Activated naive CD4-positive, alpha-beta T cell treated with anti-CD3 and anti-CD28 coated beads, Interleukin-2, amount 50 U/mL, for 72 hours (primary cell): ENCODE measurements at places on chromosomes 11 and 22. TPM values are rescaled to one million over a fixed set of nuclear protein-coding genes. Genes with fewer than 3 reads are reported as not detected.

GRCh38 chr11:20474176-20474881 is 86.8 kb downstream of the PRMT3 start:
- DNase-seq, result no peak

- DNase-seq, result no peak
Measured at GRCh38 chr11:95229199-95229992, 1.6 kb downstream of the SESN3 start.

The FOLH1 gene
- not detected for total RNA-seq

- DNase-seq, result no peak
Measured at GRCh38 chr11:84022201-84022600, 736.0 kb upstream of the CCDC90B start.

The PICK1 gene
- 25.1 TPM for total RNA-seq

The PNPLA3 gene
- total RNA-seq, result 0.58 TPM

The BTBD18 gene
- not detected for total RNA-seq

DNA sequence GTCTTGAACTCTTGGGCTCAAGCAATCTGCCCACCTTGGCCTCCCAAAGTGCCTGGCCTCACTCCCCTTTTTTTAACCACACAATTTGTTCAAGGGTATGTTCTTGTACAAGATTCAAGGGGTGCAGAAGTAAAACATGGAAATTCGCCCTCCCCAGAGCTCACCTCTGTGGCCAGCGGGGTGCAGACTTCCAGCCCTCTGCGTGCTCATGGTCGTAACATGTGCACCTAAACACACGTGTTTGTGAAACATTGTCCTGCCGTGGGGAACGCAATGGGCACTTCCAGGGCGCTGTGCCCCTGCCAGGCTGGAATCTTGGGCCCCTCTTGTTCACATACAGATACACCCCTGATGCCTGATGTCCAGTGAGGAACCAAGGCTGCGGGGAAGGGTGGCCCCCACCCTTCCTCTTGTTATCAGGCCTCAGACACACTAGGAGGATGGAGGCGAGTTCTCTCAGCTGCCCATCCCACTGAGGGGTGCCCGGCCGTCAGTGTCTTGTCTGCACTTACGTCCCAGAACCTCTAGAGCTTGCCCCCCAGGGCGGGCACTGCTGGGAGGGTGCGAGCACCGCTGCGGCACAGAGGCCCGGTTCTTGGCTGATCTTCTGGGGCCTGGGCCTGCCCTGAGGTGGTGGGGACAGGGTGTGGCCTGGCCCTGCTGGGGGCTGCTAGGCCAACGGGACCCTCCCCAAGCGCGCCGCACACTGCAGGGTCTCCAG is 4.1 kb upstream of the EPS8L2 start:
- DNase-seq, result no peak

GRCh38 chr11:66007201-66007634 is 4.6 kb upstream of the CST6 start:
- DNase-seq, result no peak

GRCh38 chr11:75421902-75422247 is 11.1 kb downstream of the KLHL35 start:
- no peak for DNase-seq

The MS4A7 gene
- total RNA-seq, result not detected

The C11orf16 gene
- total RNA-seq, result not detected

- DNase-seq, result no peak
Measured at GRCh38 chr11:70705097-70705496, 306.8 kb downstream of the CTTN start.

The NAALAD2 gene
- not detected for total RNA-seq

The TRIM3 gene
- 19.0 TPM for total RNA-seq

- DNase-seq, result no peak
Measured at GRCh38 chr11:4025248-4025966, 69.2 kb upstream of the RRM1 start.

DNA sequence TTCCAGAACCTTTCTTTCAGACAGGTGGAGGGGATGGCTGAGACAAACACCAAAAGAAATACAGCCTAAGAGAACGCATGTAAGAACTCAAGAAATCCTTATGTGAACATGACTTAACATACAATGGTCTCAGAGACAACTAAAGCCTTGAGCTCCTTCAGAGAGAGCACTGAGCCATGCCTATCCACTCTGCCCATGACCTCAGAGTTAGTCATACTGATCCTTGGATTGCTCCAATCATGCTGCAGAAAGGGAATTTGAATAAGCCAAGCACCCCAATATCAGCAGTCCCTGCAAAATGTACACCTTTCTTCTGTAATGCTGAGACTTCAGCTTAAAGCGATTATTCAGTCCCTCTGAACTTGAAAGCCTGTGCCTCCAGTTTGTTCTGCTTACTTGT is 43.2 kb upstream of the CHKA start:
- no peak for DNase-seq

The MS4A6E gene
- total RNA-seq, result not detected

The NR1H3 gene
- total RNA-seq, result 11.1 TPM

The CRYBB3 gene
- not detected for total RNA-seq

- DNase-seq, result no peak
Measured at GRCh38 chr11:11043721-11044120, 185.9 kb upstream of the ZBED5 start.

DNA sequence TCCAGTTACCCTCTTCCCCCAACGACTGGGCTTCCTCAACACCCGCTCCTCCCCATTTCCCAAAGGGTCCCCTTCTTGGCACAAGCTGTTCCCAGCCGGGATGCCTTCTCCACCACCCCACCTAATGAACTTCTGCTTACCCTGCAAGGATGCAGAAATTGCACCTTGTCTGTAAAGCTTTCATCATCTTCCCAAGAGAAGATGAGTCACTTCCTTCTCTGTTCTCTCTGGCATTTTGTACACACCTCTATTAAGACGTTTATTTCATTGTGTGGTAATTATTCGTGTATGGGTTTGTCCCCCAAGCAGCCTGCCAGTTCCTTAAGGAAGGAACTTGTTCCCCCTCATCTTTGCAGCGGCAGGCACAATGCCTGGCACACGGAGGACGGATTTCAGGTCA is 351.1 kb downstream of the CADM1 start:
- no peak for DNase-seq

DNA sequence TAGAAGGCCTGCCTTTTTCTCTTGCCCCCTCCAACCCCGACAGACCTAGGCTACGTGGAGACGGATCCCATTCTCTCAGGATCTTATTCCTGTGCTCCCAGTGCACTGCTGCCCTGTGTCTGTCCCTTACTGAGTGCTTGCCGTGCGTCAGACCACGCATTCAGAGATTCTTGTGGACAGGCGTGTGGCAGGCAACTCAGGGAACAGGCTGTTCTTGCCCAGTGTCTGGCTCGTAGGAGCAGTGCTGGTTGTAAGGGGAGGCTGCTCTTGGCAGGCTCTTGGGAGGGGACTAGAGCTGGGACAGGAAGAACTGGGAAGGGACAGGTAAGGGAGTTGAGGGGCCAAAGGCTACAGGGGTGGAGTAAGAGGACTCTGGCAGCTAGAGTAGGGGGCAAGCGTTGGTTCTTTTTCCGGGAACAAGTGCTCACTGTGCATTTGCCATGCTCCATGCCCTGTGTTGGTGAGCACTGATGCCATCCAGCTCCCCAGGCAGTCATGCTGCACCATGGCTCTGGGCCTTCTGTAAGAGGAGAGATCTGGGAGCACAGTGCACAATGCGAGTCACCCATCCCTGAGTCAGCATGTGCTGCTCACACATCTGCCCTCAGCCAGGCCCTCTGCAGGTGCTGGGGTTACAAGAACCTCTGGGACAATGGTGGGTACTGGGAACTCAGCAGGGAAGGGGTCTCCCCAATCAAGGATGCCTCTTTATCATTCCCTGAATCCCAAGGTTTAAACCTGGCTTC is 119.1 kb downstream of the TBC1D22A start:
- DNase-seq, result no peak

The ADAMTS8 gene
- total RNA-seq, result not detected

DNA sequence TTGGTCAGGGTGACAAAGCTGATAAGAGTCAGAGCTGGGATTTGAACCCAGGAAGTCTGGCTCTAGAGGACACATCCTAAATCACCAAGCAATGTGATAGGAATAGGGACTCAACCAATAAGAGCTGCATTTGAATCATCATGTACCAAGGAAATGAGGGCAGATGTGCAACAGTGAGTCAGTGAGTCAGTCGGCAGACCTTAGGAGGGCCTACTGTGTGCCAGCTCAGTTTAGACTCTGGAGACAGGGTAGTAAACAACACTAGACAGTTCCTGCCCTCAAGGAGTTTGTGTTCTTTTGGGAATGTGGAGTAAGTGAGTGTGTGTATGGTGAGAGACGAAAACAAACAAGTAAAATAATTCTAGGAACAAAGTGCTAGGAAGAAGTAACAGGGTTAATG is 11.2 kb downstream of the IL10RA start:
- DNase-seq, result peak; percentile 55

DNA sequence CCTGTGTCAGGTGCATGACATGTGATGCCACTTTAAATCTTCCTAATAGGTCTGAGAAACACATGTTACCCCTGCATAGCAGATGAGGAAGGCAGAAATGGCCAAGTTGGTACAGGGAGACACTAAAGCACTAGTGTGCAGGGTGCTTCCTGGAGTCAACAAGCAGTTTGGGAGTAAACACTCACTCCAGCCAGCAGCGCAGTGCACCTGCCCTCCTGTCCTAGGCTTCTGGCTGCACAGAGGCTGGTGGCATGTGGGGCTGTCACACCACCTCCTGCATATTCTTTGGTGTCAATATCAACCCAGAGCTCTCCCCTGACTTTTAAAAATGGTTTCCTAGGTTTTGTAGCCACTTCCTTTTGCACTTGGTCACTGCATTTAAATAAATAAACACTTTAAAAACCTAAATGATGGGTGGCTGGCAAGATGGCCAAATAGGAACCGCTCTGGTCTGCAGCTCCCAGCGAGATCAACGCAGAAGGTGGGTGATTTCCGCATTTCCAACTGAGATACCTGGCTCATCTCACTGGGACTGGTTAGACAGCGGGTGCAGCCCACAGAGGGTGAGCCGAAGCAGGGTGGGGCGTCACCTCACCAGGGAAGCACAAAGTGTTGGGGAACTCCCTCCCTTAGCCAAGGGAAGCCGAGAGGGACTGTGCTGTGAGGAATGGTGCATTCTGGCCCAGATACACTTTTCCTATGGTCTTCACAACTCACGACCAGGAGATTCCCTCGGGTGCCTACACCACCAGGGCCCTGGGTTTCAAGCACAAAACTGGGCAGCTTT is 33.5 kb downstream of the GAB4 start:
- DNase-seq, result no peak

DNA sequence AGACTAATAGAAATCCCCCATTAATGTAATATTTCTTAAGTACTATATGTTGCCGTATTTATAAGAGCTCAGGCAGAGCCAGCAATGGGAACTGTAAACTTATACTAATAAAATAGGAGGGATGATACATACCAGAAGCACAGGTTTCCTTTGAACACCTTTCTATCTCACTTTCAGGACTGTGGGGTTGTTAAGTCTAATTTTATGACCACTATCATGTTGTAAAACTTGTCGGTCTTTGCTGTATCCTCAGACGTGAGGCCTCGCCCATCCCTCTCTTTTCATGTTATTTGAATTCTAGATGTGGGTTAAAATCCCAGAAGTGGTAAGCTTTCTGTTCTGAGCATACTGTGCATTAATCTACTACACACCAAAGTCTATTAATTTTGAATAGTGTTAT is 1083.5 kb upstream of the TENM4 start:
- no peak for DNase-seq

The GVQW3 gene
- 3.9 TPM for total RNA-seq

The APOA4 gene
- not detected for total RNA-seq

The GP1BB gene
- not detected for total RNA-seq

GRCh38 chr22:18088825-18089568 is 11.2 kb downstream of the PEX26 start:
- no peak for DNase-seq

DNA sequence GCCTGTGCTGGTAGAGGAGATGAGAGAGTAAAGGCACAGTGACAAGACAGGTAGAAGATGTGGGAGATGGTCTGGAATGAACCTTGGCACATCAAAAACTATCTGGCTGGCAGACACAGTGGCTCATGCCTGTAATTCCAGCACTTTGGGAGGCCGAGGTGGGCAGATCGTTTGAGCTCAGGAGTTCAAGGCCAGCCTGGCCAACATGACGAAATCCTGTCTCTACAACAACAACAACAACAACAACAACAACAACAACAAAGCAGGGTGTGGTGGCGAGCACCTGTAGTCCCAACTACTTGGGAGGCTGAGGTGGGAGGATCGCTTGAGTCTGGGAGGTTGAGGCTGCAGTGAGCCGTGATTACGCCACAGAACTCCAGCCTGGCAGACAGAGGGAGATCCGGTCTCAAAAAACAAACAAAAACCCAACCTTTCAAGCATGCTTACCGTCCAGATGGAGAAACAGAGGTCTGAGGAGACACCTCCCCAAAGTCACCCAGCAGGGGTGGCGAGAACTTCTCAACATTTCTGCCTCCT is 11.8 kb downstream of the KCTD21 start:
- DNase-seq, result no peak

DNA sequence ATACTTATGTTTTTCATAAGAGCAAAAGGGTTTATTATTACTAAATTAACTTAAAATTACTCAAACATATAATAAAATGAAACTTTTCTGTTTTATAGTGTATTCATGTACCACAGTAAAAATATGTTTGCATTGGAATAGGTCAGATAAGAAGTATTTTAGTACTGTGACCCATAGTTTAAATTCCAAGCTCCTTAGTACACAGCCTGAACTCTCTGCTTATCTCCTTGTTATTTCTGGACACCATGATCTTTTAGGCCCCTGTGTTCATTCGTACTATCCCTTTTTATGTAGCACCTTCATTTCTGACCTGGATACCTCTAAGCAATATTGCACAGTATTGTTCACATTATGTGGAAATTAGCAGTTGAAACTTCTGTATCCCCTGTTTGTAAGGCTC is 296.7 kb upstream of the SYN3 start:
- DNase-seq, result no peak

- DNase-seq, result no peak
Measured at GRCh38 chr11:77876045-77876444, 55.1 kb downstream of the AAMDC start.

DNA sequence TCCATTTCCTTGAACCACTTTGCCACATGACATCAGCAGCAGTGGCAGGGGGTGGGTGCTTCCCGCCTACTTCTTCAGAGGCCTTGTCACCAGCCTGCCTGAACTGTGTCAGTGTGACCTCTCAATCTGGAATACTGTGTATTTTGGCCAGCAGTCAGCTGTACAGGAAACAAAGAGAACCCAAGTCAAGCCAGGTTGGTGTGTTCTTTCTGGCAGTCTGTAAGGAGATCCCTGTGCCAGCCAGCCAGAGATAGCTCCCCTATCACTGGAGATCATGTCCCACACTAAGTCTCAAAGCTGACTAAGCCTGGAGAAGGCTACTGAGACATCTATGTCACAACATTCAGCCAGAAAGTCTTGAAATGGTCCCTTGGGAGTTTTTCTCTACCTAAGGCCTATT is 142.1 kb downstream of the TRPC6 start:
- no peak for DNase-seq

GRCh38 chr11:78646564-78647185 is 72.0 kb upstream of the NARS2 start:
- no peak for DNase-seq
